GM23338 (cell line): ENCODE measurements at places on chromosomes 5 and 9. TPM values are rescaled to one million over a fixed set of nuclear protein-coding genes. Genes with fewer than 3 reads are reported as not detected.

DNA sequence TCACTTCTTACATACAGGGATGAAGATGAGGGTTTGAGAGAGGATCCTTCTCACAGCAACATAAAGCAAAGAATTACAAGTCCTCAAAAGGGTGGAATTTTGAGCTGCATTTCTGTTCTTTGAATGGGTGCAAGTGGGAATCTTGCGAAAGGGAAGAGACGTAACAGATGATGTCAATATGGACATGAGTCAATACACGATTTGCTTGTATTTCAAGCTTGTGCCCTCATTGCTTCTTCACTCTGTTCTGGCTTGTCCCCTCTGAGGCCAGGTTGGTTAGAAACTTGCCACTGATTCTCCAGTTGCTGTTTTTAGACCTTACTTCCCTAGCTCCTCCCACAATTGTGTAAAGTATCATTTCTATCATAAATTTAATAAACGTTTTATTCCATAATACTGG lies 104.8 kb upstream of the CLINT1 start:
- no peak for DNase-seq

DNA sequence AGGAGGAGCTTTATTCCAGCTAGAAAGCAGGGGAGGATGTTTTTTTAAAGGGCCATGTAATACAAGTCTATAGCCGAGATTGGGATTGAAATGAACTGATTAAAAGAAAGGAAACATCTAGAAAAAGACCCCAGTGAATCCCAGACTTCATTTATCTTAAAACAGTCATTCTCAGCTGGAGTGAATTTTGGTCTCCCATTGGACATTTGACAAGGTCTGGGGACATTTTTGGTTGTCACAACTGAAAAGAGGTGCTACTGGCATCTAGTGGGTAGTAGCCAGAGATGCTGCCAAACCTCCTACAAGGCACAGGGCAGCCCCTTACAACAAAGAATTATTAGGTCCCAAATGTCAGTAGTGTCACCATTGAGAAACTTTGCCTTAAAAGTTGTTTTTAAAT lies 16.3 kb upstream of the SPINK4 start:
- no peak for DNase-seq

DNA sequence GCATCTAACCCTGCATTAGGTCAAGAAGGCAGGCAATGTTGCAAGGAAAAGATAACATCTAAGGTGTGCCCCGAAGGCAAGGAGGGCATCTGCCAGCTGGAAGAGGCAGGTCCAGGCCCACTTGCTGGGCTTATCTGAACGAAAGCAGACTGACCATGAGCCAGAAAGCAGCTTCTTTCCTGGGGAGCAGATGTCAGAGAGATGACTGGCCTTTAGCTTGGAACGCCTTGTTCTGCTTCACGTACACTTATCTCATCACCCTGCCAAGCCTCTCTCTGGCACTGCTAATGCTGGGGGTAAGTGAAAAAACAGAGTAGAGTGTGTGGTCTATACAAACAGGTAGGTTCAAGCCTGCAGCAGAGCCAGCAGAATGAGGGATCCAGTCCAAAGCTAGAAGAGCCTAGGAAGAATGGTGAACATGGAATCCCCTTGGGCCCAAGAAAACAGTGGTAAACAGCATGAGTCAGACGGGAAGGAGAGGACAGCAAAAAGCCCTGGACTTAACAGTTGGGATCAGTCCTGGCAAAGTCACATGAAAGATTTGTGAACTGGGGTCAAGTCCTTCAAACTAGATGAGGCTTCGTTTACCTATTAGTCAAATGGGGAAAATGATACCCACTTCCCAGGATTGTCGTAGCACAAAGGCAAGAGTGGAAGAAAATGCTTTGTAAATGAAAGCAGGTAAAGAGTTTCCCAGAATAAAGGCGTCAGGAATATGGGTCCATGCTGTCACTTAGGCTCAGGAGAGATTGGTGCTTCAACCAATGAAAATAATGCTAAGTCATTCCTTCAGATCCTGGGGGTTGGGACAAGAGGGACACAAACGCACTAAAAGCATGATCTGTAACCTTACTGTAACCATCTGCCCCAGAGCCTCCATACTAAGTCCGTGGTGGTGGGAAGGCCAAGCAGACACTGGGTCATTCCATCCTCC lies 200.9 kb downstream of the SLIT3 start:
- DNase-seq: no peak

DNA sequence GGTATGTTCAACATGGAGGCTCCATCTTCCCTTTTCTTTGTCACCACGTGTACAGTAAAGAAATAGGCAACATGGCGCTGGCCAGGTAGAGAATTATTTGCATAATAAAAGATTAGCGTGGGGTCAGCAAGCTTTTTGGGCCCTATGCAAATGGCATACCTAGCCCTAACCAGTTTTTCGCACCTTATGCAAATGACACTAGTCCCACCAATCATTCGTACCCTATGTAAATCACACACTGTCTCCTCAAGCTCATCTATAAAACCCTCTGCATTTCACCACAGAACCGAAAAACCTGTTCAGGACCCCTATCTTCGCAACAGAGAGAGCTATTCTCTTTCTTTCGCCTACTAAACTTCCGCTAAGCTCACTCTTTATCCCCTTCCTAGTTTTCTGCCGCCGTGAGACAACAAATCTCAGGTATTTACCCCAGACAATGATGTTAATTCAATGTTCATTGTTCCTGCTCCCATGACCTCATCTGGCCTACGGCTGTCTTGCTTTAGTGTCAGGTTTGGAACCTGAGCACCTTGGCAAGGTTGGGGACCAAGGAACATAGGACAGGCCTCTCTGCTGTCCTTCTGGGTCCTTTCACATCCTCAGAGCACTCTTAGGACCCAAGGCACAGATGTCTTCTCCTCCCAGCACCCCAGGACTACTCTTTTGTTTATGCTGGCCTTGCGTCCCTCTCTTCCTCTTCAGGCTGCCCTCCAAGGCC lies 180.7 kb upstream of the RAI14 start:
- peak; percentile 97 for DNase-seq

- DNase-seq: no peak
These were observed 16.2 kb downstream of the MIGA2 start for GRCh38 chr9:129052592-129052991.

- peak; percentile 82 for DNase-seq
These were observed 11.7 kb downstream of the NIPAL4 start for GRCh38 chr5:157471709-157472108.

DNA sequence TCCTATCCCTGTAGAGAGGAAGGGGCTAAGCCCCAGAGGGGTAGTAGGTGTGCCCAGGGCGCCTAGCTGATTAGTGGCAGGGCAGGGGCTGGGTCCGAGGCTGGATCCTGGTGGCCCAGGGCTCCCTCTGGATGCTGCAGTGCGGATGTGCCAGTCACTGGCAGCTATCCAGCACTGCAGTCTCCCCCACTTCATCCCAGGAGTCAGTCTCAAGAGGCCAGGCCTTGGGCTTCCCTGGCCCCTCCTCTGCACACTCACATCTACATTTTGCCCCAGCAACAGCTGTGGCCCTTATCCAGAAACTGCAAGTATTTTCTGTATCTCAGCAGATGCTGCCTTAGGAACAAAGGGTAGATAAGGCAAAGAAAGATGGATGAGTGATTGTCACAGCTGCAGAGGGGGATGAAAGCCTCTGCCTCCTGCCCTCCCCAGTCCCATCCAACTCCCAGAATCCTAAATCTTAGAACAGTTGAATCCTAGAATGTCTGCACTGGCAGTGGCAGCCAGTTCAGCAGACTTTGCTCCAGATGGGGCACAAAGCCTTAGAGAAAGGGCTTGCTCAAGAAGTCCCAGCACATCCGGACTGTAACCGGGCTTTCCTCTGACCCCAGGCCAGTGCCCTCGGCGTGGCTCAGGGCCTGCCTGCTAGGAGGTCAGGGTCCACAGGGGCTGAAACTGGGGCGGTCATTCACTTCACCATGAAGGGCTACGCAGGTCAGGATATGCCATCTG lies 1.6 kb downstream of the ANXA6 start:
- DNase-seq: no peak

- DNase-seq: no peak
These were observed 83.9 kb upstream of the WWC1 start for GRCh38 chr5:168207450-168208029.

DNA sequence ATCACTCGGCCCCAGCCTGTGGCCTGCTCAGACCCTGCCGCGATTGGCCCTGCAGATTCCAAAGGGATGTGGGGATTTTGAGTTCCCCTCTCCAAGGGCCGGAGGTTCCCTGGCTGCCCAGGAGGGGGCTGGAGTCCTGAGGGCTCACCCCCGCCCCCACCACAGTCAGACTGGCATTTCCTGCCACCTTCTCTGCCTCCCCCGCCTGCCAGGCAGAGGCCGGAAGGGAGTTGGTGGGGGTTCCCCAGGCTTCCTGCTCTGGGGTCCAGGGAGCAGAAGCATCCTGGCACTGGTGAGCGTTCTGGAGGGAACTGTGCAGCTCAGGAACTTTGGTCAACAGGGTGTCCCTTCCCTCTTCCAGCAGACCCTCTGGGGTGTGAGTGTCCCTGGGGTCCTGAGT lies 70.6 kb downstream of the RXRA start:
- no peak for DNase-seq

DNA sequence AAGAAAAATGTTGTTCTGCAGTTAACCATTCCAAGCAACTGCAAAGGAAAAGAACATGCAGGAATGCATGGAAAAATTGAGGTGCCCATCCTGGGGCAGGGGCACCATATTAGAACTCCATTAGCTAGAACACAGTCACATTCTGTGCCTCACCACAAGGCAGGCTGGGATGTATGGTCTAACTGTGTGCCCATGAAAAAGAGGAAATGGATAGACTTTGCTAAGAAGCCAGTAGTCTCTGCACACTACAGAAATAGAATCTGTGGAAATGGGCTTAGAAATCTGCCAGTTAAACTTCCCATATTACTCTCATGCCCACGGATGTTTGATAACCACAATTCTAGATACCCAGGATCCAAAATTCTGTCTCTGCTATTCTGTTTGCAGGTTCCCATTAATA lies 423.8 kb upstream of the SMARCA2 start:
- no peak for DNase-seq

- DNase-seq: no peak
These were observed 12.7 kb downstream of the ABLIM3 start for GRCh38 chr5:149153751-149154610.

- DNase-seq: no peak
These were observed 188.4 kb downstream of the C9orf50 start for GRCh38 chr9:129432297-129433154.

DNA sequence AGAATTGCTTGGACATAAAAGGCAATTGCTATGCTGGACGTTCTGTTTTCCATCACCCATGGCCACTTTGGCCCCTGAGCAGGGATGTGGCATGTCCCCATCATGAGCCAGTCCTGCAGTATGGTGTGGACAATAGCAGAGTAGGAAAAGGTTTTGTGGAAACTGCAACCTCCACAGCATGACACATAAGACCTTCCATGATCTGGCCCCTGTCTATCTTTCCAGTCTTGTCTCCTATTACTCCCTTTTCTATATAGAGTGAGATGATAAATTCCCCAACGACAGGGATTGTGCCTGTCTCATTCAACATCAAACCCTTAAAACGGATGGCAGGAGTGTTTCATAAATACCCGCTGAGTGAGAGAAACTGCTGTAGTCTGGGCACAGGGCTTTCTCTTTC lies 174.7 kb upstream of the PTCH1 start:
- no peak for DNase-seq

- DNase-seq: no peak
These were observed 3.3 kb downstream of the COL27A1 start for GRCh38 chr9:114158482-114159130.

- no peak for DNase-seq
These were observed 57.1 kb downstream of the BARX1 start for GRCh38 chr9:93898026-93898425.

- no peak for DNase-seq
These were observed 485 bp downstream of the FAM53C start for GRCh38 chr5:138338411-138339090.

DNA sequence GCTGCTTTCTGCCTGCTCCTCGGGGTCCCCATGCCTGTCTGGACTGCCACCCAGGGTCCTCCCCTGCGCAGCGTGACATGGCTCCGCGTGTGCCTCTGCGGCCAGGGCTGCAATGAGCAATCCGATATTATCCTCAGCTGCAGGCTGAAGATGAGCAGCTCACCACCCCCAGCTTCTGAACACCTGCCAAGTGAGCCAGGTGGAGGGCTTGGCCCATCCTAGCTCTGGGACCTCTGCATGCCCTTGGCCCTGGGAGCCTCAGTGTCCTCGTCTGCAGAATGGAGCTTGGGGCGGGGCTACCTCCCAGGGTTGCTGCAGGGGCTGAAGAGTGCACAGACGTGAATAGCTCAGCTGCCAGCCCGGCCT lies 4.1 kb upstream of the MYMK start:
- DNase-seq: no peak

GRCh38 chr9:11086561-11086960 lies 473.8 kb upstream of the PTPRD start:
- DNase-seq: no peak

GRCh38 chr9:33659921-33660320 lies 135.4 kb upstream of the PRSS3 start:
- no peak for DNase-seq

The NOXA1 gene
- total RNA-seq: 0.59 and 0.62 TPM in 2 replicates

The FGF10 gene
- 0.24 TPM in 1 of 2 replicates, not detected in the other for total RNA-seq

The G3BP1 gene
- 323 and 345 TPM in 2 replicates for total RNA-seq

The WNT8A gene
- total RNA-seq: not detected in 2 replicates

The RMI1 gene
- 34.2 and 36.1 TPM in 2 replicates for total RNA-seq

The SLC34A3 gene
- total RNA-seq: not detected in 2 replicates

The HAND1 gene
- not detected in 2 replicates for total RNA-seq

The CDO1 gene
- 21.2 and 29.2 TPM in 2 replicates for total RNA-seq

The IFNK gene
- total RNA-seq: not detected in 2 replicates
